ENCODE measurements at places on chromosomes 2 and 18. TPM values are rescaled to one million over a fixed set of nuclear protein-coding genes. Genes with fewer than 3 reads are reported as not detected.

MRO gene
- 1.2 TPM for total RNA-seq

LINC00305 gene
- 0.64 TPM for total RNA-seq

RAX gene
- total RNA-seq: not detected

MAB21L4 gene
- total RNA-seq: 0.35 TPM

CFC1 gene
- total RNA-seq: not detected

SDC1 gene
- 38.7 TPM for total RNA-seq

FANCL gene
- 32.5 TPM for total RNA-seq
